ENCODE measurements at places on chromosomes 2 and 18.
A peak's percentile ranks its signal among the peaks of the same experiment; 100 is the strongest.

DNA sequence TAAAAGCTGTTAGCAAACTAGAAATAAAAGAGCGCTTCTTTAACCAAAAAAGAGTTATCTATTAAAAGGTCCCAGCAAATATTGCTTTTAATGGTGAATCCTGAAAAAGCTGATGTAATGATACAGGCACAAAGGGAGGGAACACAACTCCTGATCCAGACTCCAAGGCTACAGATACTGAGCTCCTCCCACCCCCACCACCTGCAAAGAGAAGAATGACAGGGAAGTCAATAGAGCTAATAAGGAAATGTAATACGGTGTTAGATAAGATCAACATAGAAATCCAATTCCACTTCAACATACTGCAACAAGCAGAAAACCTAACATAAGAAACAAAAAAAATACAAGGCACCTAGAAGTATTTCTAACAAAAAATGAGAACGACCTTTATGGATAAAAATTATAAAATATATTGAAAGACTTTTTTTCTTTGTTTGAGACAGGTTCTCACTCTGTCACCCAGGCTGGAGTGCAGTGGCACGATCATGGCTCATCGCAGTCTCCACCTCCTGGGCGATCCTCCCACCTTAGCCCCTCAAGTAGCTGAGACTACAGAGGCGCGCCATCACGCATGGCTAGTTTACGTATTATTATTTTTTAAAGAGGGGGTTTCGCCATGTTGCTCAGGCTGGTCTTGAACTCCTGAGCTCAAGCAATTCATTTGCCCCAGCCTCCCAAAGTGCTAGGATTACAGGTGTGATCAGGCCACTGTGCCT is 192.2 kb downstream of the HDAC4 start:
- DNase-seq: no peak

DNA sequence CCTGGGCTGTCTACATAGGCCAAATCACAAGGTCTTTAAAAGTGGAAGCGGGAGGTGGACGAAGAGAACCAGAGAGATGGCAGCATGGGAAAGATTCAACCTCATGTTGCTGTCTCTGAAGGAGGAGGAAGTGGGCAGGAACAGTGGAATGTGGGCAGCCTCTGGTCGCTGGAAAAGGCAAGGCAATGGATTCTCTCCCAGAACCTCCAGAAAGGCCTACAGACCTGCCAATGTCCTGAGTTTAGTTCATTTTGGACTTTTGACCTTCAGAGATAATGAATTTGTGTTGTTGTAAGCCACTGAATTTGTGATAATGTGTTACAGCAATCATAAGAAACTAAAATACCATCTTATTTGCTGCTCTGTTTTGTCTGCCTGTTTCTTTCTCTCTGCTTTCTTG is 122.5 kb downstream of the RNF152 start:
- DNase-seq: no peak

GRCh38 chr2:166550923-166551322 is 56.9 kb upstream of the SCN7A start:
- no peak for DNase-seq

GRCh38 chr2:191122638-191123294 is 28.0 kb downstream of the STAT4 start:
- DNase-seq: no peak

DNA sequence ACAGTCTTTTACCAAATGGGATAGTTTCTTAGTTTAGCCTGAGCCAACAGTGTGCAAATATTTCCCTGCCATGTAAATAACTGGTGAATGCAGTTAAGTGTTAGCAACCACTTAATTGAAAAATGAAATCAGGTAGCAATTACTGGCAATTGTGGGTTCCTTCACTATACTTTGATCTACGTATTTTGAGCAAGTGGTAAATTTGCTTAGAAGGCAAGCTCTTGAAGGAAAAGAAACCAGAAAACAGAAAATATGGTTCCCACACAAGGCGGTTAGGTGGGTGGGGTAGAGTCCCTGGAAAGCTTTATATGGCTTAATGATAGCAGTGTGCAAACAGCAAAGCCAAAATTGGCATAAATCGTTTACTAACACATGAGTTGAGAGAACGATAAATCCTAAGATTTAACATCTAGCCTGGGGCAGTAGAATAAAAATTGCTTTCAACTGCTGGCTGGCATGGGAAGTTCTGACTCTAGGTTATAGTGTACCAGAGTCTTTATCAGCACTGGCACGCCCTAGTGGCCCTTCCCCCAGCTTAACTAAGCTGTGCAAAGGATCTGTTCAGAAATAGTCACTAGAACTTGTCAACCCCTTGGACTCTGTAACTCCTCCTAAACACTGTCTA is 17.0 kb downstream of the SLC9A2 start:
- DNase-seq: no peak

DNA sequence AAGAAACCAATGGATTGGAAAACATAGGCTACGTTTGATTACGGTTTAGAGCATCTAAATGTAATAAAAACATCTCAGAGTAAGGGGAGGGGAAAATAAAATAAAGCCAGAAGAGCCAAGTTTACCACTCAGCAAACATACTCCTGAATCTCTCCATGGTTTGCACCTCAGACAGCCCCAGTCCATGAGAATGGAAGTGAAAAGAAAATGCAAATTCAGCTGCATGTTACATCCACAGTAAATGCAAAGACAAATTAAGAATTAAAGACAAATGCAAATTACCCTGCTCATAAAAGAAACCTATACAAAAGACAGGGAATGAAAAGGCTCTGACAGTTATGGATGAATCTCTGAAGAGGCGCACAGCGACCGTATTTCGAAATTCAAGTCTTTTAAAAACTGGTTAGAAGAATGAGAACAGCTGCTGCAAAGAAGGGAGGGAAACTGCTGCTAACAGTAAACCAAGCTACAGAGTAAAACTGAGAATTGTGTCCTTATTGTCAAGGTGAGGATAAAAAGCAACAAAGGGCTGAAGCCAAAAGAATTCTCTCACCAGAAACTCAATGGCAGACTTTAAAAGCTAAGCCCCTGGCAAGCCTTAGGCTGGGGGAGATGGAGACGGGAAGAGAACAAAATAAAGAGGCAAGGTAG is 197.9 kb upstream of the ACVR2A start:
- DNase-seq: no peak

GRCh38 chr2:8239531-8240088 is 442.2 kb upstream of the ID2 start:
- DNase-seq: no peak

DNA sequence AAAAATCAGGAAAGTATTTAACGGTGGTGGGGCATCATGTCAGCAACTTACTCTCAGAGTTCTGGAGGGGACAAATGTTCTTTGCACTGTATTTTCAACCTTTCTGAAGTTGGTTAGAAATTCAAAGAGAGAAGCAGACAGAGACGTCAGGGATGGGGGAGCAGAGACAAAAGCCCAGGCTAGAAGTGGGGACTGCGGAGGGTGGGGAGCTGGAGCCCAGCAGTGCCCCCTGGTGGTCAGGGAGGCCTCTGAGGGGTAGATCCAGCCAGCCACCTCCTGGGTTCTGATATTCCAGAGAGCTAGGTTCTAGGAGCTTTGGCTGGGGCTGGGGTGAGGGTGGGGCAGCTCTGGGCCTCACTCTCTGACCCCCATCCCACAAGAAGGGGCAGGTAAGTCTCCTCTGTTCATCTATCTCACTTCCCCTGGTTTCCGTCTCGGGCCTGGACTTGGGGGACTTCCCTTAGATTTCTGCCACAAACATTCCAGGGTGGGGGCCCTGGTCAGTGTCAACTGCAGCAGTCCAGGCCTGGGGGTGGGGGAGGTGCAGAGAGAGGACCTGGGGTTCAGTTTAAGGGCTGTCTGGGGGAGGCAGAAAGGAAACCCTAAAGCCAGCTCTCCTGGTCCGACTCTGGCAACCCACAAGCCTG is 8.9 kb downstream of the TNS1 start:
- DNase-seq: no peak

- no peak for DNase-seq
Measured at GRCh38 chr2:184564092-184564491, 34.2 kb upstream of the ZNF804A start.

GRCh38 chr18:35042389-35043071 is 1.3 kb downstream of the MAPRE2 start:
- no peak for DNase-seq

DNA sequence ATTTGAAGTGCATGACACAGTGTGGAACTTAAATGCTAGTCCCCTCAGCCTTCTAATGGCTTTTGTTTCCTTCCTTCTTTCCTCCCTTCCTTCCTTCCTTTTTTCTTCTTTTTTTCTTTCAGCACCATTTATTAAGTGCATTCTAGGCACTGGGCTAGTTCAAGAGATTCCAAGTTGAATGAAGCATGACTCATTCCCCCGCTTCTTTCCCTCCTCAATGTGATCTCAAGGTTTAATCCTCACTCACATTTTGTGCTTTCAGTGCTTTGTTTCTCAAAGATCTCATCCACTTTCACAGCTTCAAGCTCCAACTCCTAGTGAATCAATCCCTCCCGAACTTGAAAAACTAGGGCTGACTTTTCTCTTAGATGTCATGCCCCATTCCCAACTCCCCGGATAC is 90.1 kb downstream of the LBH start:
- peak; percentile 67 for DNase-seq

DNA sequence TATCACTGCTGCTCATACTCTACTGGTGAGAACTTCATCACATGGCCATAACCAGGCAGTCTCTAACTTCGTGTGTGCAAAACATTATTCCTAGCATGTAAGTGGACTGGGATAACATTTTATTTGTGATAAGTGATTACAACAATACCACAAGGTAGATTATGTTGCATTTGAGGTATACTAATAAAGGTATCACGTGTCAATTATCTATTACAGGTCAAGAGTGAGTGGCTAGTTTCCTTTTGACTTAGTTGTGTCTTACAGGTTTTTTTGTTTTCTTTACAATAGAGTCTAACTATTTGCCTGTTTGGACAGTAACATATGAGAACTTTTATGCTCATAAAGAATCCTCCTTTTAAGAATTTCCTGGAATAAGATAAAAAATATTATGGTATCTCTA is 67.2 kb upstream of the DSC1 start:
- no peak for DNase-seq

DNA sequence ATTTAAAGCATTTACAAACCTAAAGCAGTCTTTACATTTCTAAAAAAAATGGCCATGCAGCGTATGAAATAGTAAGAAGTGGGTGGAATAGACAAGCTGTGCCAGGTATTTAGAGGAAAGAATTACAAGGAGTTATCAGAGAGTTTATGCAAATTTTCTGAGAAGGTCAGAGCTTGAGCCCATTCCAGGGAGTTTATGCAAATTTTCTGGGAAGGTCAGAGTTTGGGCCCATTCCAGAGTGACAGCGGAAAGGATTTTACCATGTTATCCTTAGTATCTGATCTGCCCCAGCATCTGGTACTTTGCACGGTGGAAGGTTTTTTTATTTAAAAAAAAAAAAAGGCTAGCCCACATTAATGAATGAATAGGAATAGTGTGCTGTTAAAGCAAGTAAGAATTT is 1.4 kb upstream of the DOK6 start:
- DNase-seq: no peak

DNA sequence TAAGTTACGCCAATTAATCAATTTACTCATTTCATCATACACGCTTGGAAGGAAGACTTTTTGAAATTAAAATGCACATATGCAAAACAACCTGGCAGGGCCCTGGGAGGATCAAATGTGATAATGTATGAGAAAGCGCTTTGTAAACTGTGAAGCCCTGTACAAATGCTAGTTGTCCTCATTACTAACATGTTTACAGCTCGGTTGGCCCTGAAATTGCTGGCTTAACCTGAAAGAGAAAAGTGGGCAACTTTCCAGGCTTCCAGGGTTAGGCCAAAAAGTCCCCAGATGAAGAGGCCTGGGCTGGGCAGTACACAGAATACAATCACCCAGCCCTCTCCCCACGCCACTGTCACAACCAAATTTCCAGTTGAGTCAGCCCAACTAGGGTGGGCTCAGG is 60.2 kb downstream of the DNMT3A start:
- no peak for DNase-seq

DNA sequence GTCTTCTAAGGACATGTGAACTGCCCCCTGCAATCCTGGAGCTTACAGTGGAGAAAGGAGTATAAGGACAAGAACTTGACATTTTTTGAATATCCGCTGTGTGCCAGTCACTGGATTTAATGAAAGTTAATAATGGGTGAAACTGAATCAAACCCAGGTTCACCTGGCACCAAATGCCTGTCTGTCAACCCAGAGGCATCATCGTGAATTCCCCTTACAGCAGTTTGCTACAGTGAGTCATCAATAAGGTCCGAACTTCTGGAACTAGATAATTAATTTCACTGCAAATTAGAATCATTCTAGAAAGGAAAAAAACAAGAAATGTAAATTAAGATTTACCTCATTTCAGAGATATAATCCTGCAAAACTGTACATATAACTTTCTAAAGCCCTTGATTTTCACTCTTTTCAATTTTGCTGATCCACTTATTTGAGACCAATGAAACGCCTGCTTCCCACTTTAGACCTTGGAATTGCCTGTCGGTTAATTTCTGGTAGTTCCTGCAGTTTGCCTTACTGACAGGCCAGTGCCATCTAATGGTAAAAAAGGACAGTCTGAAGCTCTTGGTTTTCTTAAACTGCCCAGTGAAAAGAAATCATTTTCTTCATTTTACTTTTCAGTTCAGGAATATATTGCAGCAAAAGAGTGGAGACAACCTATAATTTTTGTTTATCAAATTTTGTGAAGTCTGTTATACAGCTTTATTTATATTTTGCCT is 8.2 kb downstream of the DSG2 start:
- DNase-seq: no peak

DNA sequence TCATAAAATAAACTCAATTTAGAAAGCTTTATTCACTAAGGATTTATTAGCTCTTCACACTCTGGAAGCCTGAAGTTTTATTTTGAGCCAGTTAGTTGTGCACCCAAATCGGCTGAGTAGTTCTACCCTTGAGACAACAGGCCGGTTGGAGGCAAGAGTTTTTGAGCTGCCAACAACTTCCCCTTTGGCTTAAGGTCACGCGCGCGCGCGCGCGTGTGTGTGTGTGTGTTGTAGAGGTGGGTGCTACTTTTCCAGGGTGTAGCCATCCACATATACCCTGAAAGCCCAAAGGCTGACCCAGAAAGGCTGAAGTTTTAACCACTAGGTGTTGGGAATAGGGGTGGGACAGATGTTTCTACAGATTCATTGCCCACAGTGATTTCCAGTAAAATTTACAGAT is 150.2 kb upstream of the LHCGR start:
- DNase-seq: no peak

DNA sequence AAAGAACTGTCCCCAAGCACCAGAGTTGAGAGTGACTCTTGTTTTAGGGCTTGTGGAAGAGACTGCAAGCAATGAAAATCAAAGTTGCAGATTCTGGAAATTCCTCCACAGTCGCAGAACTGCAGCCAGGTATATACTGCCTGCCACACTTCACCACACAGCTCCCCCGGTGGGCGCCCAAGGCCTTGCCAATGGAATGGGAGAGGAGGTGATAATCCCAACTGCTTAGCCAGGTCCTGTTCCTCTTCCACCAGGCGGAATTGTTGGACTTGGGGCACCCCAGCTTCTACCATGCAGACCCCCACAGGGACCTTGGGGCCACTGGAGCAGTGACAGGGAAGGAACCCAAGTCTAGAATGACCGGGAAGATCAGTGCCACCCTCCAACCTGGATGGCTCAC is 4.8 kb upstream of the PDIA6 start:
- no peak for DNase-seq

DNA sequence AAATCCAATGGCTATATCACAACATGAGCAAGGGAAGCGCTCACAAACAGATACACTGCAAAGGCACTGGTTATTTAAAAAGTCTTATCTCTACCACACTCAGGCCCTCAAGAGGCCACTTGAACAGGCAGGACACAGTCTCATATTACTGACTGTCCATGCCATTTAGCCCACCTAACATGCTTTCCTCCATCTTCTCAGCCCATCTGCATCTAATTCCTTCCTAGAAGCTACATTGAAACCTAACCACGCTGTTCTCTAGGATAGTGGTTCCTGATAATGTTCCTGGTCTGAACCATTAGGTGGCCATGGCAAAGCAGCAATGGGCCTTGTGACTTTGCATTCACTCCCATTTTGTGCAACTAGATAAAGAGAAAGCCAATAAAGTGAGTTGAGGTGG is 22.5 kb upstream of the NEB start:
- no peak for DNase-seq

All from retinal pigment epithelial cell (primary cell).